ENCODE measurements at places on chromosomes 7 and 10. TPM values are rescaled to one million over a fixed set of nuclear protein-coding genes. Genes with fewer than 3 reads are reported as not detected.

- DNase-seq, result no peak
- H3K27me3 ChIP-seq, result peaks cover 5% of the 10 kb centered on the region
- H3K4me3 ChIP-seq, result no peak overlapping the region
- peaks cover 41% of the 10 kb centered on the region for H3K4me1 ChIP-seq
- no peak overlapping the region for H3K27ac ChIP-seq
- H3K36me3 ChIP-seq, result no peaks in the 10 kb centered on the region
These were observed 301.0 kb downstream of the PRPF18 start for GRCh38 chr10:13887761-13888160.

DNA sequence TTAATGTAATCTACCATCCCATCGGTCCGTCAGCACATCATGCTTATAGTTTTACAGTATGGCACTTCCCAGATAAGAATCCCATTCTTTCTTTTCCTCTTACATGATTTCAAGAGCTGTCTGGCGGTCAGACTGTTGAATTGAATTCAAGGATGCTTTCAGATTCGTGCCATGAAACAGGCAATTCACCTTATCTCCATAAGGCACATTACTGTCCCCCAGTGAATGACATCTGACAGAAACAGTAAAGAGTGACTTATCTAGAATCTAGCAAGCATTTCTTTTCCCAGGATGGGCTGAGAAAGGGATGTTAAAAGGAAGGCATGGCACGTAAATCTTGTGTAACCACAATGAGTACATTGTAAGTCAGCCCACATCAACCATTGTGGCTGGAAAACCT lies 61.1 kb upstream of the SEM1 start:
- no peak for DNase-seq
- no peak overlapping the region for H3K27ac ChIP-seq
- H3K4me1 ChIP-seq, result peaks cover 11% of the 10 kb centered on the region
- no peaks in the 10 kb centered on the region for H3K27me3 ChIP-seq
- no peaks in the 10 kb centered on the region for H3K36me3 ChIP-seq

DNA sequence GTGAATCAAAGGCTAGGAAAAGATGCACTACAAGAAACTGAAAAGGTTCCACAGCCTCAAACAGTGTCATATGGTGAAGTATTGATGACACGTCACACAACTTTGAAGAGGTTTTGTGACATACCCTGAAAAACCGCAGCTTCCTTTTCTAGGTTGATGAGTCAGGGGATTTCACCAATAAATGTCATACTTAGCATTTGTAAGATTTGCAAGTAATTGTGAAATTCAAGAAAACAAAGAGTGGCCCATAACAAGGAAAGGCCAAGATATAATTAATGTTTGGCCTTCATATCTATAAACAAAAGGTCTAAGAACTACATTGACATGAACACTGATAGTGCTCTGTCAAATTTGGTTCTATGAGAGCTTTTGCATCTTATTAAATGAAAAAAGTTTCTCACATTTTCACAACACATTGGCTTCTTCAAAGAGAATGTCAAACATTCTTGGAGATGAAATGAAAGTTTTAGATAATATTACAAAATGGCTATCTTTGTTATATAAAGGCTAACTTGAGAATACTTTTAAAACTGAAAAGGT lies 62.0 kb upstream of the NAMPT start:
- no peak for DNase-seq
- no peaks in the 10 kb centered on the region for H3K36me3 ChIP-seq
- no peak overlapping the region for H3K27ac ChIP-seq
- H3K4me3 ChIP-seq, result no peak overlapping the region

- no peaks in the 10 kb centered on the region for H3K27me3 ChIP-seq
- DNase-seq, result peak; percentile 36
- peaks cover 19% of the 10 kb centered on the region for H3K4me1 ChIP-seq
- H3K36me3 ChIP-seq, result no peaks in the 10 kb centered on the region
These were observed 215.8 kb downstream of the FOXP2 start for GRCh38 chr7:114630201-114630990.

DNA sequence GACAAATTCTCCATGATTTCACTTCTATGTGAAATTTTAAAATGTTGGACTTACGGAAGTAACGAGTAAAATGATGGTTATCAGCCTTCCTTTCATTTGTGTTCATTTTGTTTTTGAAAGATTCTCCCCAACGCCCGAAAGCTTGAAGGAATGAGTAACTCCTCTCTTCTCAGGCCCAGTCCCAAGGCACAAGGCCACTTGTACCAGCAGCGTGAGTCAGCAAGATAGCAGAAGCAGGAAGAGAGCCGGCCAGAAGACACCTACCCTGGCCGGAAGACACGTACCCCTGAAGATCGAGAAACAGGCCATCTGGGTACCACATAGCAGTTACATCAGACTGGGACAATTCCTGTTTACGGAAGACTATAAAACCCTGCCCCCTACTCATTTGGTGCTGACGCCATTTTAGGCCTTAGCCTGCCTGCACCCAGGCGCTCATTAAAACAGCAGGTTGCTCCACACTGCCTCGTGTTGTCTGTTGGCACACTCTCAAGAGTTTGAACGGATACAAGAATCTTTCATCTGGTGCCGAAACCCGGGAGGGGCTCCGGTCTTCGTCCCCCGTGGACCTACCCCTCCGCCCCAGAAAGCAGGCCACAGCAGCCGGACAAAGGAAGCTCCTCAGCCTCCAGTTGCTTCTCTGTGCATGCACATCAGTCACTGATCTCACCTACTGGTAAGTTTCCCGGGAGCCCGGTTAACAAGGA lies 60.4 kb downstream of the LRRC17 start:
- no peaks in the 10 kb centered on the region for H3K4me1 ChIP-seq
- H3K27ac ChIP-seq, result no peak overlapping the region
- H3K36me3 ChIP-seq, result no peaks in the 10 kb centered on the region
- H3K27me3 ChIP-seq, result no peaks in the 10 kb centered on the region
- DNase-seq, result no peak
- no peak overlapping the region for H3K4me3 ChIP-seq

The HOXA10 gene
- total RNA-seq, result not detected

DNA sequence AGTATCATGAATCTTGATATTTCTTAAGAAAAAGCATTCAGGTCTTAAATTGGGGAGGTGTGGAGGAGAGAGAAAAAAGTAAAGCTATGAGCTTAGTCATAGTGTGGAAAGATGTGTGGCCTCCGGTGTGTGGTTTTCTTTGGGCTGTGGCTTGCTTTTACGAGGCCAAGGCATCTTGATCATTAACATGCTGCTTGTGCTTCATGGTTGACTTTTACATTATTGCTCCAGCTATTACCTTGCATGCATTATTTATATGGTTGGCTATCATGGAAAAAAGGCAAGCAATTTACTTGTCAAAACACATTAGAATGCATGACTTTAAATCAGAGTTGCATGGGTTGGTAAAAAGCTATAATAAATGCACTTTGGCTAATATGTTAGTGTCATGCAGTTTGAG lies 300.7 kb upstream of the ADARB2 start:
- no peak overlapping the region for H3K4me3 ChIP-seq
- DNase-seq, result no peak
- H3K27me3 ChIP-seq, result no peaks in the 10 kb centered on the region
- H3K4me1 ChIP-seq, result no peaks in the 10 kb centered on the region

GRCh38 chr10:113180401-113181154 lies 230.5 kb downstream of the TCF7L2 start:
- no peak overlapping the region for H3K4me3 ChIP-seq
- H3K4me1 ChIP-seq, result peaks cover 50% of the 10 kb centered on the region
- no peak overlapping the region for H3K27ac ChIP-seq
- no peaks in the 10 kb centered on the region for H3K27me3 ChIP-seq

DNA sequence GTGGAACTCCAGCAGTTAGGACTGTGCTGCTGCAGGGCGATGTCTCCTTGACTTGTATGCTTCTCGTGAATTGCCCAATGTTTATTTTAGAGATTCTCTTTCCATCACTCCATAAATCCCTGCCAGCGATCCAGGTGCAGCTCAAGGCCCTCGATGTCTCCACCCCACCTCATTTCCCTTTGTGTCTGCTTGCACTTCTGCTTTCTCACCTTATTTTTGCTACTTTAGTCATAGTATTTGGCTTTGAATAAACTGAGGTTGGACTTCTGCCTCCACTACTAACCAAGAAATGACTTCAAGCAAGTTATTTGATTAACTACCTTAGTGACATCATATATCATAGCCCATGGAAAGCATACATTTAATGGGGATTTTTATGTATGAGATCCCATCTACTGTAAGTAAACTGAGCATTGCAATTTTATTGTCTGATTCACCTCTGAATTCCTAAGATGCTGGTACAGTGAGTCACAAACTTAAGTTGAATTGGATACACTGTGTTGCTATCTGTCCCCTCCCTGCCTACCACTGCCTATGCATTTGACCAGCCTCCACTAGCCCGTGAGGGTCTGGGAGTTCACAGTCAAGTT lies 255.8 kb downstream of the ABCA13 start:
- no peak overlapping the region for H3K27ac ChIP-seq

The CDH23 gene
- total RNA-seq, result 10.3 TPM

GRCh38 chr10:43928425-43928968 lies 279.8 kb upstream of the ZNF32 start:
- no peaks in the 10 kb centered on the region for H3K4me1 ChIP-seq
- H3K27me3 ChIP-seq, result no peaks in the 10 kb centered on the region
- no peak for DNase-seq
- no peak overlapping the region for H3K27ac ChIP-seq
- H3K36me3 ChIP-seq, result no peaks in the 10 kb centered on the region

The LIPF gene
- not detected for total RNA-seq

- DNase-seq, result no peak
- H3K27me3 ChIP-seq, result no peaks in the 10 kb centered on the region
- H3K4me1 ChIP-seq, result peaks cover 42% of the 10 kb centered on the region
- no peak overlapping the region for H3K27ac ChIP-seq
- no peak overlapping the region for H3K4me3 ChIP-seq
- no peaks in the 10 kb centered on the region for H3K36me3 ChIP-seq
These were observed 106.7 kb downstream of the GRK5 start for GRCh38 chr10:119314061-119314460.

The SPDYE5 gene
- total RNA-seq, result not detected

DNA sequence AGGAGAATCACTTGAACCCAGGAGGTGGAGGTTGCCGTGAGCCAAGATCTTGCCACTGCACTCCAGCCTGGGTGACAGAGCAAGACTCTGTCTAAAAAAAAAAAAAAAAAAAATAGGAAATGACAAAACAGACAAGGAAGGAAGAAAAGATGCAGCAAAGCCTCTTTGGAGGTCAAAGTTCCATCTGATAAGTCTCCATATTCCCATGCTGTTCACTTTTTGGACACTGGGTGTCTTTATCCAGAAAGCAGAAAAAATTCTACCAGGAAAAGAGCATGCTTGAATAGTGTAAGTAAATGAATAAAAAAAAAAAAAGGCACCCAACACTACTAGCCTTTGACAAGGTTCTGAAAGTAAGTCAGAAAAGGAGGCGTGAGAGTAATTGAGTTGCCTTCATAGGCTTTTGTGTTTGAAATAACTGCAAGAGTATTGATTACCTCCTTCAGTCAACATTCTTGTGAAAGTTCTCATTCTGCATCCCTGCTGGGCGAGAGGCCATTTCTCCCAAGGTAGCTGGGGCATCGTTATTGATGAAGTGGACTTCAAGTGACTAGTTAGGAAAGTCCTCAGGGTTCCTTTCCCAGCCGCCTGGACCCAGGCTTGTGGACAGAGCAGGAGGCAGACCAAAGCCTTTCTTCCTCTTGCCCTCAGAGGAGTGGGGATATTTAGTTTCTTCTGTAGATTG lies 133.3 kb upstream of the KIF5B start:
- H3K27ac ChIP-seq, result no peak overlapping the region
- H3K4me1 ChIP-seq, result no peaks in the 10 kb centered on the region
- H3K27me3 ChIP-seq, result no peaks in the 10 kb centered on the region

DNA sequence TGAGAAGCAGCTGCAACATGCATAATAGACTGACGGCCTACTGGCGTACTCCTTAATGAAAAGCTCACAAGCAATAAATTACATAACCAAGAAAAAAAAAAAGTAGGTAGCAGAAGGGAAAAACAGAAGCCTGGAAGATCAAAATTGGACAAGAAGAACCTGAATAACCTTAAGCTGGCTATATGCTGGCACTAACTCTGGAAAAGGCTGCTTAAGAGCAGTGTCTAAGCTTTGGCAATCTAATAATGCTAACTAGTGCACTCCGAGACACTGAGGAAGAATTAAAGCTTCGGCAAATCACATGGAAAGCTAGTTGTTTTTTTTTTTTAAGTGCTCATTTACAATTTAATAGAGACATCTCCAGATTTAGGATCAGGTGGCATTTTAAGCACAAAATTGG lies 441.9 kb downstream of the PARD3 start:
- peaks cover 11% of the 10 kb centered on the region for H3K36me3 ChIP-seq
- no peak for DNase-seq
- H3K27ac ChIP-seq, result no peak overlapping the region
- H3K27me3 ChIP-seq, result no peaks in the 10 kb centered on the region

- peak; percentile 99 for DNase-seq
- peaks cover 29% of the 10 kb centered on the region for H3K36me3 ChIP-seq
- peaks cover 12% of the 10 kb centered on the region for H3K4me1 ChIP-seq
These were observed at the start of gene TMEM209 for GRCh38 chr7:130205084-130205947. TSS of gene TMEM209 (minus strand) at chr7:130205406. CDS start at chr7:130205375, 31 bp downstream.

GRCh38 chr7:144386741-144387140 lies 16.8 kb downstream of the NOBOX start:
- H3K36me3 ChIP-seq, result no peaks in the 10 kb centered on the region
- H3K4me1 ChIP-seq, result no peaks in the 10 kb centered on the region
- H3K27me3 ChIP-seq, result no peaks in the 10 kb centered on the region
- no peak overlapping the region for H3K4me3 ChIP-seq
- no peak overlapping the region for H3K27ac ChIP-seq
- DNase-seq, result no peak

DNA sequence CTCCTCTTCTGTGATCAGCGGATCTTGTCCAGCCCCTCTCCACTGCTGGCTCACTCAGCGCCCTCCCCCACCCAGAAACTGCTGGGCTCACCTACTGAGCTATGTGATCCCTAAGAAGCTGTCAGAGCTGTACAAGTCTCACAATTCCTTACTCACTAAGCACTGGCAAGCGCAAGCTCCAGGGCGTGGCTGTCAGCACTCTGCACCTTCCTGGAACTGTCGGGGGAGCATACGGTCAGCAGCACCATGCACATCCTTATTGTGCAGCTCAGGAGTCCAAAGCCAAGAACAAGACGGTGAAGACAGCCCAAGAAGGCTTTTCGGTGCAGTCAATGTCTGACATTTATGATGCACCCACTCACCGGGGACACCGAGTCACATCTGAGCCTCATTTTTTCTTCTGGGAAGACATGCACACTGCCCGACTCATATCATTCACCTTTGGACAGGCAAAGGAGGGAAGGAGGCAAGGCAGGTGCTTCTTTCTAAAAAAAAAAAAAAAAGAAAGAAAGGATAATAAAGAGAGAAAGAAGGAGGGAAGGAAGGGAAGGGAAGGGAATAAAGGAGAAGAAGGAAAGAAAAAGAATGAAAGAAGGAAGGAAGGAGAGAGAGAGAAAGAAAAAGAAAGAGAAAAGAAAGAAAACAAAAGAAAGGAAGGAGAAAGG lies 56.3 kb downstream of the ASB13 start:
- no peak overlapping the region for H3K27ac ChIP-seq
- no peaks in the 10 kb centered on the region for H3K36me3 ChIP-seq
- no peak for DNase-seq
- H3K4me1 ChIP-seq, result peaks cover 5% of the 10 kb centered on the region
- no peak overlapping the region for H3K4me3 ChIP-seq

The CCL24 gene
- total RNA-seq, result not detected

GRCh38 chr7:43693687-43694398 lies 35.5 kb downstream of the COA1 start:
- H3K27ac ChIP-seq, result no peak overlapping the region
- no peak overlapping the region for H3K4me3 ChIP-seq
- no peak for DNase-seq

- no peaks in the 10 kb centered on the region for H3K27me3 ChIP-seq
- H3K36me3 ChIP-seq, result no peaks in the 10 kb centered on the region
These were observed 196.4 kb downstream of the EVX1 start for GRCh38 chr7:27438881-27439589.

Data from neural progenitor cell (in vitro differentiated cells).